Activated CD4-positive, alpha-beta T cell treated with anti-CD3 and anti-CD28 coated beads, Interleukin-2, Interleukin-6, amounts not matched to agents 100 ng/mL and 50 ng/mL, durations not matched to agents 16 hours and 8 hours (primary cell): ENCODE measurements at places on chromosomes 3 and 15.

- DNase-seq = no peak
These were observed 28.4 kb downstream of the SERPINI2 start for GRCh38 chr3:167445491-167445890.

GRCh38 chr3:64467255-64467944 lies 220.4 kb downstream of the ADAMTS9 start:
- DNase-seq = no peak

DNA sequence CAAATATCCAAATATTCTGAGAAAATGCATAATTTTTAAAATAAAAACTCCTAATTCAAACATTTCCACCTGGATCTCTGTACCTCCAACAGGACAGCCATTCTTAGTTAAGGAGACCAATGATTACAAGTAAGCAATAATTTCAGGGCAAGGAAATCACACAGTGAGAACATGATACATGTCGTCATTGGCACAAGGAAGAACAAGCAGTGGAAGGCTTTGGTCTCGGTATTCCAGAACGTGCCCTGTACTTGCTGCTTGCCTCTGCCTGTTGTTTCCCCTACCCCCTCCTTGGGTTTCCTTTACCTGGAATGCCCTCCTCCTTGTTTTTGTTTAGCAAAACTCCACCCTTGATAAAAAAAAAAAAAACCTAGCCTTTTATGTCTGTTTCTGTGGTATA lies 72.8 kb downstream of the PPM1L start:
- DNase-seq = no peak

- DNase-seq = no peak
These were observed 991 bp downstream of the SOX2 start for GRCh38 chr3:181712553-181713279.

DNA sequence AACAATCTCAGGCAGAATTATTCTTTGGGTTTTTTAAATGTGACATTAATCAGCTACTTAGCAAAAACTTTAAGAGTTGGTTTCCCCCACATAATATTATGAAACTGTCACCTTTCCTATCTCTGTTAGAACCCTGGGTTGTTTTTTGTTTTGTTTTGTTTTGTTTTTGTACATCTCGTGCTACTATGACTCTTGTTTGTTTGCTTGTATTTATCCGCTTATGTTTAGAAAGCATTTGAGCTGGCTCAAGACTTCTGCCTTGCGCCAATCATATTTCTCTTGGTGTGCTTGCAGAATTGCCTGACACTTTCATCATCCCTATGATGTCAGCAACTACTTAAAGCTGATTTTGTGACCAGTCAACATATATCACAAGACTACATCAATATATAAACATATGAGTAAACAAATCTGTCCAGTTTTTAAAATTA lies 116.9 kb downstream of the DCLK3 start:
- DNase-seq = no peak

DNA sequence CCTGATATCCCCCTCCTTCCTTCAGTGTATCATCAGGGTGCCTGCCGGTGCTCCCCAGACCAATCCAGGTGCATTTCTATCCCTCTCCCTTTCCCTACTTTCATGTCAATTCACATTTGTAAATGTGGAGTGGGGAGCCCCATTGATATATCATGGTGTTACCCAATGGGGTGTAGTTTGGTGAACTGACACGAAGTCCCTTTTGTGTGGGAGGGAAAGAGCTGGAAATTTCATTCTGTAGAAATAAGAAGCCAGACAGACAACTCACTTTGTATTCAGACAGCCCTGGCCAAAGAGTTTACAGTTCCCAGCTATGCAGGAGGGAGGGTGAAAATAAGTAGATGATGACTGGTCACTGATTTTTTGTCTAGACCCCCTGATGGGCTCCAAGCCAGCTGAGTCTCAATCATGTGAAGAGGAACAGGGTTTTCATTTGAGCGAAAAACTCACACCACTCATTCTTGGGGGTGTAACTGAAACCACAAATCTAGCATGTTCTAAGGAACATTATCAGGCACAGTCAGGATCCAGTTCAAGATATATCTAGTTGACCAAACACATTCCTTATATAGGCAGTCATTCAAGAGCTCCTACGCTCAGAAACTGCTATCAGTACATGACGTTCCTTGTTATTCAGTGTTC lies 58.9 kb downstream of the LMCD1 start:
- DNase-seq = no peak

DNA sequence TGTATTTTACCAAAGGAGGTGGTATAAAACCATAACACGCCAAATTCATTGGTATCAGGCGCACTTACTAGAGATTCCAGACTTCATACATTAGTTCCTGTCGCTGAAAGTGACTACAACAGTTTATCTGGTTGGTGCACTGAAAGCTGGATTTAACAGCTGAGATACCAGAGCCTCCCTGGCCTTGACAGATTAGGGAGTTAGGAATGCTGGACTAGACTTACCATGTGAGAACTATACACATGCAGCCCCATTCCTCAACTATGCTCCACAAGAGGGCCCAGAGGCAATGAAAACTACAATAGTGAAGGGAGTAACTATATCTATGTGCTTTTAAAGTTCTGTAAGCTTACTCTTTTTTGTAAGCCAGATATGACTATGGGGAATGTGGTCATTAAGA lies 174.4 kb downstream of the STAG1 start:
- DNase-seq = no peak

DNA sequence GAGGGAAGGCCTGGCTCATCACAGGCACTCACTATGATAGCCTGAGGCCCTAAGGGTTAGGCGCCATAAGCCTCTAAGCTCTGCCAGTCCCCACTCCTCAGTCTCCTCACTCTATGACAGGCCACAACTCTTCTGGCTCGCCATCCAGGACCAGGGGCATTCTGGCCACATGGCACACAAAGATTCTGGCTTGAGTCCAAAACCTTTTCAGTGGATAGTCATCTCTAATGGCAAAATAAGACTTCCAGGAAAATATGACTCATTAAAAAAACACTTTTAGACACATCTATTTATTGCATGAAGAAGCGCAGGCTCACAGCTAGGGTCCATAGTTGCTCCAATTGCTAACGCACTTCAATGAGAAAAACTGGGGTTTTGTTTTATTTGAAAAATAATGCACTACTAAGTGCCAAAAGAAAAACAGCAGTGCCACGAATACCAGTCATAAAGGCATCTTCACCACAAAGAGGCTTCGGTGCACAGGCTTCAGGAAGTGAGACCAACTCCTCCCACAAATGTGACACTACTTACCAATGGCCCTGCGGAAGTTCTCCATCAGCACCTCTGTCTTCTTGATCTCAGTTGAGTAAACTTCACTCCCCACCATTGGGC lies 11.1 kb downstream of the RUVBL1 start:
- DNase-seq = peak; percentile 83

- DNase-seq = no peak
These were observed 65.5 kb upstream of the NR2F2 start for GRCh38 chr15:96264801-96265515.

GRCh38 chr3:179961703-179962078 lies 75.0 kb downstream of the PEX5L start:
- no peak for DNase-seq

- no peak for DNase-seq
These were observed 72.5 kb downstream of the ATP2B2 start for GRCh38 chr3:10432931-10433330.

- DNase-seq = no peak
These were observed 24.8 kb downstream of the SPCS1 start for GRCh38 chr3:52730681-52731080.
